ENCODE measurements at places on chromosomes 5 and 9.

GRCh38 chr5:157997991-157998504 lies 139.1 kb upstream of the CLINT1 start:
- no peak for DNase-seq

- DNase-seq, result no peak
Observed at GRCh38 chr5:52328220-52328806, 459.4 kb upstream of the ITGA1 start.

GRCh38 chr5:139386050-139386438 lies 2.9 kb upstream of the SLC23A1 start:
- no peak for DNase-seq

- DNase-seq, result no peak
Observed at GRCh38 chr5:2052687-2053086, 170.0 kb upstream of the IRX4 start.

DNA sequence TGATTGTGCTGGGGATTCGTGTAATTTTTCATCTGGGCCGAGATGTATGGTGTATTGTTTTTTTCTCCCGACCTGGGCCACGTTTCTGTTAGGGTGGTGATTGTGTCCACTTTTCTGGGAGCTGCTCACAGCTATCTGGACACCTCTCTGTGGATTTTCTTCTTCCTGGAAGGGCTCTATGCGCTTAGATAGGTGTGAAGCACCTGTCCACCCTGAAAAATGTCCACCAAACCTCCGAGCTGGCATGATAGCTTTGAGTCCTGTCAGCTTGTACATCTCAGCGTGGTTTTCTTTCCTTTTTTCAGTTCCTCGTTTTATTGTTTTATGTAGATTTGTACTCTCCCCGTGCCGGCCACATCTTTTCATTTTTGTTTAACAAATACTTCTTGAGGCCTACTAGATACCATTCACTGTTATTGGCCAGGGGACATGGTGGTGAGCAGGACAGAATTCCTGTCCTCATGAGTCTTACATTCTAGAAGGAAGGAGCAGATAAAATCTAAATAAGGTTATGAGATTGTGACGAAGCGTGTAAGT lies 1.1 kb downstream of the UGCG start:
- DNase-seq, result no peak

- no peak for DNase-seq
Observed at GRCh38 chr5:145633474-145633873, 201.7 kb downstream of the PRELID2 start.

DNA sequence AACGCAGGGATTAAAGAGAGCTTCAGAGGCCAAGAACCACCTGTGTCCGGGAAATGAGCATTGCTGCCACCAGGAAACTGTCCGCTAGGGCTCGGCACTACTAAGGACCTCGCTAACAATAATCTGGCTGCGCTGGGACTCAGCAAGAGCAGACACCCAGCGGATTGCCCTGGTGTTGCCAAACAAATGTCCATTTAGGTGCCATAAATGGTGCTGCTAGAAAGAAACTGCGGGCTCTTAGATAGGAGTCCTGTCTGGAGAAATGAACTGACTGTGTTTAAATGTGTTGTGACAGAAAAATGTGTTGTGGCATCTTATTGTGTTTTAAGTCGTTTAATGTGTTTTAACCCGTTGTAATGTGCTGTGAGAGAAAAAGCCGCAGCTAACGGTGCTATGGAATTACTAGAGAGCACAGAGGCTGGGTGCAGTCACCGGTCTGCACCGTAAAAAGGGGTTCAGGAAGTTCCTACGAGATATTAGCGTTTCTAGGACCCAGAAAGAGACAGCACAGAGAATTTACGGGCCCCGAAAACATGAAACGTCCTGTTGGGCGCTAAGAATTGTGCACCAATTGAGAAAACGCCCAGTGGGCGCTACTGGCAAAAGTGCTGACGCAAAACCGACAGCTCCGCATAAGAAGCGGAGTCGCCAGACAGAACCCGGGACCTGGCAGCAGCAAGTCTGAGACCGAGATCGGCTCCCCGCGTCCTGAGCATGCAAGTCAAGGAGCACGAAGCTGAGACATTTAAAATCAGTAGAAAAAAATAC lies 90.6 kb downstream of the ANXA2R start:
- DNase-seq, result no peak

- DNase-seq, result no peak
Observed at GRCh38 chr5:80975065-80975464, 14.9 kb downstream of the RASGRF2 start.

- DNase-seq, result no peak
Observed at GRCh38 chr9:20030671-20031070, 241.8 kb upstream of the SLC24A2 start.

- DNase-seq, result no peak
Observed at GRCh38 chr9:123823194-123823947, 106.6 kb downstream of the DENND1A start.

- no peak for DNase-seq
Observed at GRCh38 chr5:96601200-96601599, 61.0 kb upstream of the CAST start.

GRCh38 chr5:13501176-13501575 lies 443.3 kb downstream of the DNAH5 start:
- DNase-seq, result no peak

Measured in NCI-H1048 (cell line).